CD4-positive, alpha-beta T cell (primary cell): ENCODE measurements at places on chromosomes 4 and X.

GRCh38 chrX:71118032-71118984, at the start of gene MED12:
MED12 (plus strand) TSS chrX:71118596; CDS start chrX:71118755, 159 bp downstream.
- DNase-seq: peak; percentile 79

DNA sequence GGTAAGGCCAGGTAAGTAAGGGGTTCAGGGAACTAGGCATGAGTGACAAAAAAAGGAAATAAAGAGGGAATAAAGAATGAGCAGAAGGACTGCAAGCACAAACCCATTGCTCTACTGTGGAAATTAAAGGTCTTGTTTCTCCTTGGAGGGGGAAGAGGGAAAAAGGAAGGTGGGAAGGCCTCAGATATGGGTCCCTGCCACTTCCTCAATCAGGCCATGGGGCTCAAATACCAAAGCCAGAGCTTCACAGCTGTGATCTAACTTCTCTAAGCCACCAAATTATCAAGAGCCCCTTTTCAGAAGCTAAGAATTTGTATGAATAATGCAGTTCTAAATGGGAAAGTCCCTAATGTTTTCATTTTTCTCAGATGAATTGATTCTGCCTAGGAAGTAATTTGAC, 4.7 kb downstream of the USP51 start:
- no peak for DNase-seq

DNA sequence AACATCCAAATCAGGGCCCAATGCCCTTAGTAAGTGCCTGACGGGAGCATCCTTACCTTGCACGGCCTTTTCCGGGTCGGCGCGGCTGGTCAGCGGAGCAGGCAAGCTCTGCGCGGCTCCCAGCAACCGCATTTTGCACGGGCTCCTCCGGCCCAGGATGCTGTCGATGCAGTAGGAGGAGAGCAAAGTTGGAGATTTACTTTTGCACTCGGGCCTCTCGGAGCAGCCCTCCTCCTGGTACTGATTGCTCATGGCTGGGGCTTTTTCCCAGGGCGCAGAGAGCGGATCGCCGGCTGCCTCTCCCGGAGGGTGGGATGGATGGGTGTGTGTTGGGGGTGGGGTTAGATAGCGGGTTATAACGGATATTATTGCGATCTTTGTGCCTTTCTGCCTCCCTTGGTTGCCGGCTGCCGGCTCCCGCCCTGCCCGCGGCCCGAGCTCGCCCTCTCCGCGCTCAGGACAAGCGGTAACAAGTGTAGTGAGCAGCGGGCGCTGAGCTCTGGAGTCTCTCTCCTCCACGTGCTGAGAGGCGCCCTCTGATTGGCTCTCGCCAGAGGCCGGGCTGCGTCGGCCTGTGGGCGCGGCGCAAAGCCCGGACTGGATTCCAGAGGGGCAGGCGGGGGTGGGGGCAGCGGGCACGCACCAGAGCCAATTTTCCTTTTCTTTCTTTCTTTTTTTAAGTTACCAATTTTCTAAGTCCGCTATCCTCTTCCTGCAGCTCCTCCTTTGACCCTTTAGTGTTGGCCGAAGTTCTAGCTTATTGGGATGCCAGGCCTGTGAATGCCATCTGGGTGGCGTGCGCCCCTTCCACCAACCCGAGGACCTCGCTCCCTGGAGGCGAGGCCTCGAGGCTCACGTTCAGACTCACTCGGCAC, at the start of gene ARX:
Gene ARX (minus strand): TSS at position 480 of the 875 bp plus-strand sequence. CDS start 228 bp downstream, at position 252.
- no peak for DNase-seq

- no peak for DNase-seq
Observed at GRCh38 chr4:152990471-152991131, 54.5 kb downstream of the FHDC1 start.

DNA sequence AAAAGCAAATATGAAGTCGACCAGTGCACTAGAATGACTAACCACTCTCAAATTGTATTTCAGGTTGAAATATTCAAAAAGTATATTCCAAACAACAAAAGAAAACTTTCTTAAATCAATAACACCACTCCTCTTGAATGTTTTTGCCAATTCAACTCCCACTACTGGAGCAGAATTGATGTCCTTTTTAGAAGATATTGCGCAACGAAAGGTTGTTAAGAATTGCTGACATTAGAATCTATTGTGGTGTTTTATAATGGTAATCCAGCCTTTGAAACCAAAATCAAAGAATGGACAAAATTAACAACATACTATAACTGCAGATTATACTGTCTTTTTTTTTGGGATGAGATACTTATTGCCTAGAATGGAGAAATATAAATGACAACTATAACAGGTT, 331.3 kb downstream of the GRXCR1 start:
- DNase-seq: no peak

GRCh38 chr4:105050896-105051295, 95.8 kb upstream of the TET2 start:
- no peak for DNase-seq

GRCh38 chrX:11750046-11750445, 8.0 kb upstream of the MSL3 start:
- no peak for DNase-seq

DNA sequence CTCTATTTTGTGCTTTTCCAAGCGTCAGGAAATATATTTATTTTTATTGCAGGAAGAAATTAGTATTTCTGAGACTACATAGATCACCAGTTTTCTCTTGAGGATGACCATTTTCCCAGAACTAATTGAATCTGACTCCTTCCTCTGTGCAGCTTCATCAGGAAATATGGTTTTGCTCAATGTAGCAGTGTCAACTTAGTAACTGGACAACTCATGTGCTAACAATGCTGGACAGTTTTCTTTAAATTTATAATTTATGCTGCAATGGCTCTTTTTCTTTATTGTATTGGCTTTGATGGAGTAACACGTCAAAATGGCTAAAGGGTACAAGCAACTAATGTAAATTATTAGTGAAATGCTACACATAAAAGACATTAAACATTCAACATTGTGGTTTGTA, 531.5 kb downstream of the ANKRD50 start:
- no peak for DNase-seq

GRCh38 chr4:95544113-95545103, 4.4 kb downstream of the UNC5C start:
- no peak for DNase-seq

DNA sequence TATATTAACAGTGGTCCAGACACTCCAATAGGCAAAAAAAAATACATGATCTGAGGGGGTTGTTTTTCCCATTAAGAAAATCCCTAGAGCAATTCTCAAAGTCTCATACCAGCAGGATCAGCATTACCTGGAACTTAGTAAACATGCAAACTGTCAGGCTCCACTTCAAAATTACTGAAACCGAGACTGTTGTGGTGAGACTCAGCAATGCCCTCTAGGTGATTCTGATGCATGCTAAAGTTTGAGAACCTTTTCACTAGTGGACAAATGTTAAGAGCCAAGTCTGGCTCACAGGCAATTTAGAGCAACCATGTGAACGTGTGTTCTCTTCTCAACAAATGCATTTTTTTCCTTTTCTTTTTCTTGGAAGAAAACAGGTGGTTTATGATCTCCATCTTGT, 30.2 kb downstream of the NEK1 start:
- no peak for DNase-seq

- peak; percentile 85 for DNase-seq
Observed at GRCh38 chr4:40307627-40308497, 27.3 kb upstream of the CHRNA9 start.

DNA sequence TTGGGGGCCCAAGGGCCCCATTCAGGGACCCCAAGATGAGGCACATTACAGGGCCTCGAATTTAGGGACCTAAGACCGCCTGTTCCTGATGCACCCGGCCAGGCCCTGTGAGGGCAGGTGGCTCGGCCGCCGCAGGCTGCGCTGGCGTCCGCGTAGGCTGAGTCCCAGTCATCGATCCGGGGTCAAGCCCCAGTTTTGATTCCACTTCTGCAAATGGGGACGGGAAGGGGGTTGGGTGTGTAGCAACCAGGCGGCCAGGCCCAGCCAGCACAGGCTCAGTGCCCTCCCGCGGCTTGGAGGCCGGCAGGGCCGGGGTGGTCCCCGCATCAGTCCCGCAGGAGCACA, 327 bp downstream of the PNPLA4 start:
- no peak for DNase-seq

GRCh38 chrX:16852617-16853179, 17.5 kb downstream of the RBBP7 start:
- DNase-seq: no peak

DNA sequence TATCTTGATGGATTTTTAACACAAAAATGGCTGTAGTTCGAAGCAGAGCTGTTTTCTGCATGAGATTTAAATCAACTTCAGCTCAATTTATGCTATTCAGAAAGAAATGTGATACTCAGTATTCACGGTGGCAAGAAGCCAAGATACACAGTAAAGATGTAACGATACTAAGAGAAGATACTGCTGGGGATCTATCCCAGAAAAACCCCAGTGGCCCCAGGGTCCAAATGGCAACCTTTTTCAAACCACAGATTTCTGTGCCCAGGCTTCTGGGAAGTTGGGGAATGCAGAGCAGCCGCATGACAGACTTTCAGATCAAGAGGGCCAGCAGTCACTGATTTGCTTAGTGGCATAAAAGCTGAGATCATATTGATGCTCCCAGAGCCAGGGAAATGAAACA, 353.9 kb downstream of the AFF2 start:
- no peak for DNase-seq

DNA sequence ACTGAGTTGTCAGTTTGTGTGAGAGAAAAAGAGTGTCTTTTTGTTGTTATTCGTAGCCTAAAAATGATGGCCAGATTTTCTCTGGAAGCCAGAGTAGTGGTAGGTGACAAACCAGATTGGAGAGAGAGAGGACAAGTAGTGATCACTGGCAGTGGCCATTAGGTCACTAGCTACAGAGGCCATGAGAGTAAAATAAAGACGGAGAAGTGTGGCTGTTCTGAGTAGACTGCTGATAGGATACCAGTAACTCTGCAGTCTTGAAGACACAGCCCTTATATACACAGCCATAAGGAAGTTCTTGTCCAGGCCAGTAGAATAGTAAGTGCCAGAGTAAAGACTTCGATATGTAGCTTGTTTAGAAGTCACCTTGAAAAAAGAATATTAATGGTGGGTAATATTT, 7.7 kb downstream of the SLC30A9 start:
- no peak for DNase-seq

GRCh38 chr4:177190995-177191580, 118.6 kb upstream of the NEIL3 start:
- no peak for DNase-seq

GRCh38 chr4:169099771-169100180, 89.7 kb upstream of the CBR4 start:
- DNase-seq: no peak

DNA sequence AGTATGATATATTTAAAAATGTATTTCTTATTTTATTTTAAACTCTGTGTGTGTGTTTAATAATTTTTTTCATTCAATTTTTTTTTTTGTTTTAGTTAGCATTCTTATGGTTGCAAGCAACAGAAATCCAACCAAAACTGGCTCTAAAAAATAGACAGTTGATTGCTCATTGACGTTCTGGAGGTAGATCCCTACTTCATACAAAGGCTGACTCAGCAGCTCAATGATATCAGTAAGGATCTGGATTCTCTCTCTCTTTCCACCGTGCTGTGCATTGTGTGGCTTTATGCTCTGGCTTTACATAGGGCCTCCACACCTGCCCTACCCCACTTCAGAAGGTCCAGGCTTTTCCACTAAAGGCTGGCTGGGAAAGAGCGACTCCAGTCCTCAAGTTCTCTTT, 117.8 kb downstream of the UCHL1 start:
- DNase-seq: no peak

GRCh38 chrX:130606425-130606824, 204.6 kb downstream of the RBMX2 start:
- no peak for DNase-seq

- no peak for DNase-seq
Observed at GRCh38 chr4:8765084-8765483, 106.6 kb downstream of the HMX1 start.
